ENCODE measurements at places on chromosomes 12 and 14.

DNA sequence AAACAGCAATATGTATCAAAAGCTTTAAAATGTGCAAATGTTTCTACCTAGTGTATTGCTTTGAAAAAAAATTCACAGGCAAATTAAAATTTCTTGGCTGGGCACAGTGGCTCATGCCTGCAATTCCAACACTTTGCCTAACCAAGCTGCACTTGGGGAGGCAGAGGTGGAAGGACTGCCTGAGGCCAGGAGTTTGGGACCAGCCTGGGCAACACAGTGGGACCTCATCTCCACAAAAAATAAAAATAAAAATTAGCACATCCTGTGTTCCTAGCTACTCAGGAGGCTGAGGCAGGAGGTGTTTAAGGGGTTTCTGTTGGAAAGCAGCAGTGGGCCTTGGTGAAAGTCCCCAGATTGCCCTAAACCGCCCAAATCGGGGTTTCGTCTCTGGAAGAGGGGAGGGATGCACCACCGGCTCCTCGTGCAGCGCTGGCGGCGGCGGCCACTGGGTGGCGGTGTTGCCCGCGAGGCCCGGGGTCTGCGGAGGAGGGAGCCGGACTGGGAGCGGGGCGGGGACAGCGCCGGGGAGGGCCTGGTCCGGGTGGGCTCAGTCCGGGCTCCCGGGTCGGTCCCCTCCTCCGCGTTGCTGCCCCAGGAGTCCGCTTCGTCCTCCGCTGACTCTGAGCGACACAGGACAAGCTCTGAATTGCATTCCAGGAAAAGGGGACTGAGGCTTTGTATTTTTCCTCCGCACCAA, 265.6 kb downstream of the AACS start:
- DNase-seq: peak; percentile 28

GRCh38 chr12:113241191-113242025, 20.1 kb downstream of the TPCN1 start:
- no peak for DNase-seq

GRCh38 chr14:47596860-47597259, 78.5 kb downstream of the MDGA2 start:
- no peak for DNase-seq

DNA sequence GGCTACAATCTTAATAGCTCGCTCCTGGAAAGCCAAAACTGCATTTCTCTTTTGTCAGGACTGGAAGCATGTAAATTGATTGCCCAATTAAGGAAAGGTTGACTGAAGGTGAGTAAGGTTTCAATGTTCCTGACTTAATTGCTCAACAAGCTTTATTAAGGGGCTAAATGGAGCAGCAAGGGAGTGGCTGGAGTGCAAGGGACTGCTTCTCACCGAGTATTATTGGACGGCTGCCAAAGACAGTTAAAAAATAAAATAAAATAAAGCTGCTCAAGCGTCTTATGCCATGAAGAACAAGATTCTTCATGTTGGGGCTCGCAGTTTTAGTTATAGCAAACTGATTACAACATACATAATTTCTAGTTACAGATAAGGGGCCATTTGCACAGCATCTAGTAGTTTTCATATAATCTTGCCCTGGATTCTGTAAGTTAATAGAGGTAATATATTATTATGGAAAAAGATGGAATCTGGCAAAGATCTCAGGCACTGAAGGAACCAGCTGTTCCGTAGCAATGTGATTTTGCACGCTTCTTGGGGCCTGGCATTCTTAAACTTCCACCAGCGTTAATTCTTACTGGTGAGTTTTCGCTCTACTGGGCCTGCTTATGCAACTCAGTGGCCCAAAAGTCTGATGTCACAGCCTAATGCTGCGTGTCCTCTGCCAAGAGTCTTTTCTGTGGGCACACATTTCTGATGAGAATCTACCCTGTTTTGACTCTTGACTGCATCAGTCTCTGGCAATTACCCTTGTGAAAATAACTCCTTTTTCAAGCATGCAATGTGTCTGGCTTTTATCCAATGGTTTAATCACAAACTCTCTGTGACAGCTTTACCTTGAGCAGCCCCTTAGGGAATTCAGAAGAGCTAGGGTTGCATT, 108.5 kb downstream of the SLC38A1 start:
- DNase-seq: peak; percentile 52

GRCh38 chr12:109940339-109940923, 40.4 kb downstream of the TCHP start:
- no peak for DNase-seq

DNA sequence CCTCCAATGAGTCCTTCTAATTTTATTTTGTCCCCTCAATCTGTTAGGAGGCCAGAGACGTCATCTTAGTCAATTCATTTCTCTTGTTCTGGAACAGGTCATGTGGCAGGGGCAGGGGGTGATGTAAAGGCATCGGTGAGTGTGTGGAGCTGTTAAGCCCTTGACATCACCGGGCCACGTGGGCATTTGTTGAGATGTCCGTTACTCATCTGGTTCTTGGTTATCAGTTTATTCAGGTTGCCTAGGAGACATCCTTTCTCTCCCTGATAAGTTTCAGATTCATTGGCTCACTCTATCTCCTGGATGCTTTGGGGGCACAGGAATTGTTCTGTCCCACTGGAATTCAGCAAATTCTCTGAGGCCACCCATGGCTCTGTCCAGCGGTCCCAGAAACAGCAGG, 33.6 kb upstream of the SEL1L start:
- DNase-seq: no peak

GRCh38 chr12:17296882-17297281, 690.9 kb upstream of the LMO3 start:
- no peak for DNase-seq

- DNase-seq: no peak
Measured at GRCh38 chr14:94009767-94010166, 12.7 kb downstream of the CCDC197 start.

DNA sequence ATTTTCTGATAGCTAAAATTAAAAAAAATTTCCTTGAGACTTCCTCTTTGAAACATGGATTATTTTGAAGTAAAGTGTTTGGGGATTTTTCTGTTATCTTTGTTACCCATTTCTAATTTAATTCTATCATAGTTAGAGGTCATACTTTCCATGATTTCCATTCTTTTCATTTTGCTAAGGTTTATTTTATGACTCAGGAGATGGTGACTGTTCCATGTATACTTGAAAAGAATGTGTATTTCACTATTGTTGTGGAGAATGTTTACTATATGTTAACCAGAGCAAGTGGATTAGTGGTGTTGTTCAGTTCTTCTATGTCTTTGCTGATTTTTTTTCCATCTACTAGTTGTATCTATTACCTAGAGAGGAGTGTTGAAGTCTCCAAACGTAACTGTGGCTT, 250.5 kb upstream of the PELI2 start:
- no peak for DNase-seq

DNA sequence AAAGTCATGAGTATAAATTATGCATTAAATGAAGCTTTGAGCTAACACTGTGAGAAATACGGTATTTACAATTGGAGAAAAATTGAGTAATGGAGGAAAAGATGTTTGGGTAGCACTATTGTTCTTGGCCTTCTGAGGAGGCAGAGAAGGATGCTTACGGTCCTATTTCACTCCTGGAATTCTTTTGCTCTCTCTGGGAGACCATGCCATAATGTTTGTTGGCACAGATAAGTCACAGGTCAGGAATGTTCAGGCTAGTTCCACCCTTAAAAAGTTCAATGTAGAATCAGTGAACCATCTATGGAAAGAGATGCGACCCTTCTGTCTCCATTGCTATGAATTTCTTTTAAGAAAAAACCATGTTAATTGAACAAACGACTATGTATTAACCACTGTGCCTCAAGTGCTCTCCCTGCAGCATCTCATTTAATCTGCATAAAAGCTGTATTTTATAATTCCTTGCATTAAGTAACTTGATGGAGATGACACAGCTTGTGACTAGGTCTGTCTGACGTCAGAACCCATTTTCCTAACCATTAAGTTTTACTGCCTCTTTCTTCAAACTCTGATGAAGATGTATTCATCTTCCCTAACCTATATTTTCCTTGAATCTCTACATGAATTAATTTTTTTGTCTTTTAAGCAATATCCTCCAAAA, 9.5 kb downstream of the BATF start:
- no peak for DNase-seq

All from right renal pelvis (tissue), 4 donors.